ENCODE measurements at places on chromosomes 1 and 21. TPM values are rescaled to one million over a fixed set of nuclear protein-coding genes. Genes with fewer than 3 reads are reported as not detected.

CA6 gene
- 0.55 TPM for total RNA-seq

WNT3A gene
- total RNA-seq, result not detected

ANKRD34A gene
- total RNA-seq, result 1.3 TPM

ANGPTL7 gene
- not detected for total RNA-seq

DUSP12 gene
- total RNA-seq, result 27.6 TPM

COL24A1 gene
- not detected for total RNA-seq

PROX1 gene
- not detected for total RNA-seq

RGSL1 gene
- total RNA-seq, result not detected

IFNLR1 gene
- total RNA-seq, result 2.7 TPM

TPTE gene
- not detected for total RNA-seq

TNFRSF18 gene
- 29.8 TPM for total RNA-seq

FAM229A gene
- 7.9 TPM for total RNA-seq

FCRL5 gene
- not detected for total RNA-seq

FCRL1 gene
- 0.09 TPM for total RNA-seq

KANK4 gene
- total RNA-seq, result not detected

SLC6A17 gene
- 0.02 TPM for total RNA-seq

KHDC4 gene
- total RNA-seq, result 82.8 TPM

OR2T33 gene
- not detected for total RNA-seq

COQ8A gene
- 24.3 TPM for total RNA-seq

TTC34 gene
- total RNA-seq, result 1.3 TPM

IPO13 gene
- total RNA-seq, result 26.8 TPM

TRIM46 gene
- 17.3 TPM for total RNA-seq

DNAJC28 gene
- total RNA-seq, result 0.23 TPM

IFI6 gene
- total RNA-seq, result 99.1 TPM

FAM151A gene
- total RNA-seq, result not detected

RAB29 gene
- 42.1 TPM for total RNA-seq

MARK1 gene
- total RNA-seq, result not detected

LCE3D gene
- total RNA-seq, result not detected

OR2T11 gene
- not detected for total RNA-seq

KRTAP7-1 gene
- not detected for total RNA-seq

AK5 gene
- total RNA-seq, result 0.61 TPM

KIAA1614 gene
- 0.07 TPM for total RNA-seq

RGS13 gene
- not detected for total RNA-seq

GBP1 gene
- 219 TPM for total RNA-seq

COL11A1 gene
- total RNA-seq, result not detected

NCMAP gene
- total RNA-seq, result not detected

AMY2A gene
- not detected for total RNA-seq

SLC44A5 gene
- total RNA-seq, result not detected

PGBD5 gene
- total RNA-seq, result not detected

RAB7B gene
- not detected for total RNA-seq

DYNLT5 gene
- not detected for total RNA-seq

CELA2B gene
- total RNA-seq, result not detected

CYP4A22 gene
- not detected for total RNA-seq

PEX19 gene
- 46.4 TPM for total RNA-seq

GJC2 gene
- total RNA-seq, result 0.75 TPM

CENPL gene
- 34.0 TPM for total RNA-seq

RBM11 gene
- not detected for total RNA-seq

LY9 gene
- 9.2 TPM for total RNA-seq

GBP7 gene
- total RNA-seq, result not detected

AMY1B gene
- not detected for total RNA-seq

SPRR4 gene
- total RNA-seq, result not detected

PRELP gene
- not detected for total RNA-seq

CACNA1E gene
- total RNA-seq, result 0.05 TPM
